A549 treated with DMSO at 1 μM for 4 hours (cell line): ENCODE measurements at places on chromosomes 5 and 9. TPM values are rescaled to one million over a fixed set of nuclear protein-coding genes. Genes with fewer than 3 reads are reported as not detected.

Gene TMEM215
- not detected in 5 replicates for total RNA-seq

Gene FAM219A
- 16.2 to 19.2 TPM (median 16.6 TPM) in 5 replicates for total RNA-seq

Gene KCNN2
- 0.11 to 0.23 TPM (median 0.17 TPM) in 4 of 5 replicates, not detected in the other for total RNA-seq

Gene GDF9
- total RNA-seq, result 0.20 to 0.32 TPM (median 0.27 TPM) in 5 replicates

Gene GABRA6
- not detected in 5 replicates for total RNA-seq

Gene BAAT
- 0.40 to 0.67 TPM (median 0.57 TPM) in 5 replicates for total RNA-seq
